ENCODE measurements at places on chromosomes 13 and 19.

GRCh38 chr19:54461613-54462012, 2.0 kb downstream of the LENG9 start:
- DNase-seq, result no peak

DNA sequence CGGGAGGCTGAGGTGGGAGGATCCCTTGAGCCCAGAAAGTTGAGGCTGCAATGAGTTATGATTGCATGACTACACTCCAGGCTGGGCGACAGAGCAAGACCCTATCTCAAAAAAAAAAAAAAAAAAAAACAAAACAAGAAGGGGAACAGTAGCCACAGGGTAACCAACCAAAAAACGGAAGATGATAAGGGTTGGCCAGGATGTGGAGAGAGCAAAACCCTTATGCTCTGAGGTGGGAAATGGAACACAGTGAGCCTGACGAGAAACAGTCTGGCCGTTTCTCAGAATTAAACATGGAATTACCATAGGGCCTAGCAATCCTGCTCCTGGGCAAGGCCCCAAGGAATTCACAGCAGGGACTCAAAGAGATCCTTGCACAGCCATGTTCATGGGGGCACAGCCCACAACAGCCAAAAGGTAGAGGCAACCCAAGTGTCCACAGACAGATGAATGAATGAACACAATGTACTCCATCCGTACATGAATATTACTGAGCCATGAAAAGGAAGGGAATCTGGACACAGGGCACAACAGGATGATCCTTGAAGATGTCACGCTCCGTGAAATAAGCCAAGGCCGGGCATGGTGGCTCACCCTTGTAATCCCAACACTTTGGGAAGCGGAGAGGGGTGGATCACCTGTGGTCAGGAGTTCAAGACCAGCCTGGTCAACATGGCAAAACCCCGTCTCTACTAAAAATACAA, 11.3 kb downstream of the NMRK2 start:
- no peak for DNase-seq

- no peak for DNase-seq
These were observed 12.4 kb downstream of the ZNF552 start for GRCh38 chr19:57802269-57802668.

GRCh38 chr13:111370570-111371535, 50.4 kb downstream of the TEX29 start:
- no peak for DNase-seq

DNA sequence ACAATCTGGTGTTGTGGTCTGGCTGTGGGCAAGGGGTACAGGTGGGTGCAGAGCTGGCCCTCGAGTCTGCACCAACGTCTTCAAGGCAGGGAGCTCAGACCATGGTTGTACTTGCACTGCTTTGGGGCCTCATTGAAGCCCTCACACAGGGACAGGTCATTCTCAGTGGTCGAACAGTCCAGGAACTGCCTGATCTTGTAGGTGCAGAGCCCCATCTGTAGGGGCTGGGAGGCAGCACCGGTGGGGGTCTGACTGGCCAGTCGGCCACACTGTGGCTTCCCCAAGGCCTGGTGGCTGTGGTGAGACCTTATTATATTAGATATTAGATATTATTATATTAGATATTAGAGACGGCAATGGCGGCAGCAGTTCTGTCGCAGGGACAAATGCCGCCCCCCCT, 14.0 kb downstream of the S1PR2 start:
- peak; percentile 24 for DNase-seq

DNA sequence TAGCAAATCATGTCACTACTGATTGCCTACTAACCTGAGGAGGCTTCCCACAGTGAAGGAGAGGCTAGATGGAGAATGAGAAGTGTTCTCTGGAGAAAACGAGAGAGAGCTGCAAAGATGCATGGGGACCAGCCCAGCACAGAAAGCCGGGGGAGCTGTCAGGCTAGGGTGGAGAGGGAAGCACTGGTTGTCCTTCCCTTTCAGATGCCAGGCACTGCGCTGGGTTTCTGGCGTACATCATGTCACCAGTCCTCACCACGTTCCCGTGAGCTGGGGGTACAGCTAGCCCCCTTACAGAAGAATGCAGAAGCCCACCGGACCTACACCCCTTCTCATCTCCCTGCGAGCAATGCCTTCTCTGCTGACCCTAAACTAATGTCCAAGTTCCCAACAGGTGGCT, 86.0 kb downstream of the STK24 start:
- DNase-seq, result peak; percentile 13

DNA sequence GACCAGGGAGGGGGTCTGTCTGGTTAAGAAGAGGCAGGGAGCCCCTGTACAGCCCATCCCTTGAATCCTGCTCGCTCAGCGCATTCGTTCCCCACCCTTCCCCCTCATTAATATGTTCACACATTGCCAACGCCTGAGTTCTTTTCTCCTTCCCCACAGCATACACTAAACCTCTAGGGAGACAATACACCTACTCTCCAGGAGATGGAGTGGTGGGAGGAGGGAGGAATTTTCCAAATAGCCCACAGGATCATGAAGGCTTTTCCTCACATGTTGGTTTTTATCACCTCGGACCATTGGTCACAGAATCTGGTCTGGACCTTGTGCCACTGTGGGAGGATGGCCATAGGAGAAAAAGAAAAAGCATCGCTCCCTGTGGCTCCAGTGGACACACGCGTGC, 294.9 kb downstream of the SHISA2 start:
- DNase-seq, result no peak

DNA sequence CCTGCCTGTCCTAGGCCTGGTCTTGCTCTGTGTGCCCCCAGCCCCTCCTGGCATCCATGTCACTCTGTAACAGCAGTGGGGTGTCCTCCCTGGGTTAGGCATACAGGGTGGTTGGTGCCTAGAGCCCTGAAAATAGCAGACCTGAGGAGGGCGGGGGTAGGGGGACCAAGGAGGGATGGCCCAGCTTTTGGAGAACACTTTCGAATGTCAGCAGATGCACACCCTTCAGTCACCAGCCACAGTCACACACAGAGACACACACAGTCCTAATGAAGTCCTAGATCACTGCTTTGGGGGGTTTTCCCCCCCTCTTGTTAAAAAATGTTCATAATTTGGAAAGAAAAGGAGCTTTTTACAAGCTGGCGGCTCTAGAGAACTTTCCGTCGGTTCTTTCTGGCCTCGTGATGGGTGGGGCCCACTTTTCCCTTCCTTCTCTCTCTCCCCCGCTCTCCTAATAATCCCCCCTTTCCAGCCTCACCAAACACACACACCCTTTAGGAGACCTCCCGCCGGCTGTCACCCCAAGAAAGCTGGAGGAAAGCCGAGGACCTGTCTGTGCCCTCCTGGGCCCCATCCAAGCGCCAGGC, 47.9 kb downstream of the LYL1 start:
- DNase-seq, result no peak

DNA sequence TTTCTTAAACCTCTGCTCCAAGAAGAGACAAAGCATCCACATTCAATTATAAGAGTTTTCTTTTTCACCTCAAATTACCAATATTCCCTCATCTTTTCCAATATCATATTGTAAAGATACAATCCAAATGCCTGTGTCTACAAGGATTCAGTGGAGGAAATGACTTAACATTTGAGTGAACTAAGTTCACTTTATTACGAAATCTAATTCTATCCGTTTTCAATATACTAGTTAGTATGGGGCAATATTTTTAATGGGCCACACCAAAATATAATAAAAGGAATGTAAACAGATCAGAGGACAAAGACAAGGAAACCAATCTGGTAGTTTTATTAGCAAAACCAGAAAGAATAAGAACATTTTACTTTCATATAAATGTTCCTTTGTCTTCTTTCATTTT, 136.0 kb downstream of the DCLK1 start:
- DNase-seq, result no peak

DNA sequence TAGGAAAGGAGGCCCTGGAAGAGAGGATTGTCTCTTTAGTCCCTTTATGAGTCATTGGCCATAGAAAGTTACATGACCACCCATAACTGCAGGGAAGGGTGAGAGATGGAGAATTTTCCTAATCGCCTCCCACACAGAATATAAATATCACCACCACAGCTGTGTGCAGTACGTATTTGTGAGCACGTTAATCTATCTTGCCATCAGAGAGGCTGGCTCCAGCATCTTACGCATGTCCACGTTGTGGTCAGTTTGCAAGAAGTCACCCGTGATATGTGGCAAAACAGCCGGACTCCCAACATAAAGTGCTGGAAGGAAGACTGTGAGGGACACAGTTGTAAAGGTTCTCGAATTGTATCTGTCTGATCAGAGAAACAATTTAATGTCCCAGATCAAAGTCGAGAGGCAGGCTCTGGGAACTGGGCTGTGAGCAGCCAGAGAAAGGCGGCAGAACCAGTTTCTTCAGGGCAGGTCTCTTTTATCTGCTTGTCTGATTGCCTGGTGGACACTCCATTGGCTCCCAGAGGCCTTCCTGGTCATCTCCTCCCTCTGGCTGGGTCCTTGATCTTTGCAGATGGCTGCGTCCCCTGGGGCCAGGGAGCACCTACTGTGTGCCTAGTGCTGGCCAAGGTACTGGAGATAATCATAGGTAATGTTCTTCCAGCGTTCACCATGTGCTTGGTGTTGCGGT, 74.9 kb downstream of the SIPA1L3 start:
- DNase-seq, result no peak

GRCh38 chr13:110290153-110290552, 16.8 kb downstream of the COL4A1 start:
- no peak for DNase-seq

GRCh38 chr13:70668293-70668692, 560.0 kb upstream of the KLHL1 start:
- peak; percentile 6 for DNase-seq

DNA sequence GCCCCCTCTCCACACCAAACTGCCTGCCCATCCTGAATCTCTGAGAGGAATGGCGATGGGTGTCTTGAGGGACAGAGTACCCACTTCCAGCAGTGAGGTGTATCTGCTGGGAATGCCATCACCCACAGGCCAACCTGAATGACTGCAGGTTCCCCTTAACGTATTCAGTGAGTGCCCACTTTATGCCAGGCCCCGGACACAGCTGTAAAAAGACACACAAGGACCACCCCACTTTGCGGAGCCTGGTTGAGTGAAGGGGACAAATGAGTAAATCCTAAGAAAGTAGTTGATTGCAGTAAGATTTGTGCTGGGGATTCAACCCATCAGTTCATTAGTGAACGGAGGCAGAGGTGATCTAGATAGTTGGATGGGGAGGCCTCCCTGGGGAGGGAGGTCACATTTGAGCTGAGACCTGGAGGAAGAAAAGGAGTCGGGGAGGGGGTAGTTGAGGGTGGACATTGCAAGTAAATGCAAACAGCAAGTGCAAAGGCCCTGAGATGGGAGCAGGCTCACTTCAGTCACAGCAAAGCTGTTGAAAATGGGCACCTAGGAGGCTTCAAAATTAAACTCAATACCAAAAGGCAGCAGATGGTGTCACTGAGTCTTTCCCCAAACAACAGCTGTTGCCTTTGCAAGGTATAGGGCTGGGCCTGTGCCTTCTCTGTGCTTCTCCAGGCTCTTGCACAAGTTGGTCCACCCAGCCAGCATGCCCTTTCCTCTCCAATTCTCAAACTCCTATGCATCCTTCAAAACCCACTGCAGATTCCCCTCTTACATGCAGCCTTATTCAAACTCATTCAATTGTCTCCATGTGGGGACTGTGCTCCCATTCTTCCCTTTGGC, 4.3 kb downstream of the GDF15 start:
- DNase-seq, result no peak

DNA sequence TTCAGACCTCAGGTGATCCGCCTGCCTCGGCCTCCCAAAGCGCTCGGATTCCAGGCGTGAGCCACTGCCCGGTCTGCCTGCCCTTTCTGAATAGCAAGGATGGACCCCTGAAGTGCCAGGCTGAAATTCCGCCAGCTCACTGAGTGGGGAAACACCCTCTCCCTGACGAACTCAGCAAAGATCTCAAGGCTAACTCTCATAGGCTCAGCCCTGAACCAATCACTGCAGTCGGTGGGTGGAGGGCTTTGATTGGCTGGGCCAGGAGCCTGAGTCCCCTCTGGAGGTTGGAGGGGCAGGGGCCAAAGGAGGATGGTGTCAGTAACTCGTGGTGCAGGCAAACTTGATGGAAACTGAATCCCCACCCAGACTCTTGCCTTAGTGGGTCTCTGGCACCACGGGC, 11.2 kb upstream of the COMP start:
- no peak for DNase-seq

DNA sequence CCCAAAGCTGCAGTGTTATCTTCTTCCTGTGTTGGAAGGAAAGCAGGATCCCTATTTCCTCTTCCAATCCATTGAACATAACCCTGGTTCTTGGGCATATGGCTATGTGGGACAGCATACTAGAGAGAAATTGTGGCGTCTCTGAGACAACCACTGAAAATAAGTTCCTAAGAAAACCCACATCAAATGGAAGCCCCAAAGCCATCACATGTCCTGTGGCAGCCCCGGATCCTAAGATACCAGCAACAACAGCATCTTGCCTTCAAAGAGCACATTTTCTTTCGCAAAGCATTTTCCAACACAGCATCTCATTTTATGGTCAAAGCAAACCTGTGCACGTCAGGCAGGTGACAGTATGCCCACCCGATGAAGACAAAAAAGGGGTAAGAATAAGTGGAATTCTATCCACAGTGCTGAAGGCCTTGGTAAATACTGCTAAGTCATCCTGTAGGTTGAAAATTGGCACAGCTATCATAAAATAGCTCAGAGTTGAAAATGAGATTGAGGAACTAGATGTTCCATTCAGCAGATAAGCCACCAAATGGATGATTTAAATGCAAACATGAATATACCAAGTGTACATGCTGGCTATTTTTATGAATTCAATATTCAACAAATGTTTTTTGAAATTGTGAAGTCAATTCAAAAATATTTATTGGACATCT, 232.2 kb downstream of the DLEU7 start:
- no peak for DNase-seq

GRCh38 chr19:47379381-47379938, 30.3 kb downstream of the DHX34 start:
- DNase-seq, result no peak

DNA sequence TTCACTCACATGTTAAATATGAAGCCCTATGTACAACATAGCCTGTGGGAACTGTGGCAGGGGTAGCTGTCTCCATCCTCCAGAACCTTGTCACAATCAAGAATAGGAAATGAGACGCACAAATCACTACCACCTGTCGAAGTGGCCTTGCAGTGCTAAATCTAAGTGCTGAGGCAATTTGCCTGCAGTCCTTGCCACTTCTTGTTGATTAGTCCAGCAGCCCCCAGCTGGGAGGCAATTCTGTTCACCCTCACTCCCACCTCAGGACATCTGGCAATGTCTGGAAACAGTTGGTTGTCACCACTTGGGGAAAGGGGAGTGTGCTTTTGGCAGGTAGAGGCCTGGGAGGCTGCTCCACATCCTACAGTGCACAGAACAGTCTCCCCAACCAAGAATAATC, 10.7 kb downstream of the RFX2 start:
- peak; percentile 58 for DNase-seq

DNA sequence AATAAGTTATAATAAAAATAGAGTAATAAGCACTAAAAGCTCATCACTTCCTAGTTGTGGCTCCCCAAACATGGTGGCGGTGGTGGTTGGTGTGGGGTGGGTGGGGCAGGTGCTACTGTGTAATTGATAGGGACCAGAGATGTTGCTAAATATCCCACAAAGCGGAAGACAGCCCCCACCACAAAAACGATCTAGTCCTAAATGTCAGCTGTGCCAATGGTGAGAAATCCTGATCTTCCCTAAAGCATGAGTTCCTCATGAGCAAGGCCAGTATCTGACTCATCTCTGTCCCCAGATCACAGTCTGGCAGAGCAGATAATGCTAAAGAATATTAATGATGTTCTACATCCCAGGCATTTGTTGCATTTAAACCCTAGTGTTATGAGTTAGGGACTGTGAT, 1.9 kb upstream of the EDDM13 start:
- no peak for DNase-seq

Data from WERI-Rb-1 (cell line).